ENCODE measurements at places on chromosomes 12 and 14. TPM values are rescaled to one million over a fixed set of nuclear protein-coding genes. Genes with fewer than 3 reads are reported as not detected.
A peak's percentile ranks its signal among the peaks of the same experiment; 100 is the strongest.

GRCh38 chr14:91927191-91927590 is 20.3 kb downstream of the FBLN5 start:
- H3K4me3 ChIP-seq, result no peak overlapping the region
- peaks cover 17% of the 10 kb centered on the region for H3K4me1 ChIP-seq
- no peak overlapping the region for H3K27ac ChIP-seq
- no peaks in the 10 kb centered on the region for H3K36me3 ChIP-seq

GRCh38 chr12:87807086-87807485 is 222.1 kb downstream of the C12orf50 start:
- H3K4me1 ChIP-seq, result peaks cover 60% of the 10 kb centered on the region
- no peak for DNase-seq
- no peak overlapping the region for H3K27ac ChIP-seq
- H3K27me3 ChIP-seq, result no peaks in the 10 kb centered on the region

DNA sequence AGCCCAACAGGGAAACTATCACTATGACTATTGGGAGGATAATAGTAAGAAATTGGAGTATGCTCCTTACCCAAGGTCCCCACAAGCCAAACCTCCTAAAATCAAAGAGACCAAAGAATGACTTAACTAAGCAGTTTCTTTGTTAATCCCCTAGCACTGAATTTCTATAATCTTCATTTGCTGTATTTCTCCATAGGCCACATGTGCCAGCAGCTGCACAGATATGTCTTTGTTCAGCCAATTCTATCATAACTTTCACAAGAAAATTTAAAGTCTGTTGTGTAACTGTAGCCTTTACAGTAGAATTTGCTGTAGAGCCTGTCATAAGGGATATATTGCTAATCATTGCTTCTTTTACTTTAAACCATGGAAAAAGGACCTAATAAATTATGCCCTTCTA is 104.0 kb downstream of the RIN3 start:
- no peaks in the 10 kb centered on the region for H3K4me1 ChIP-seq
- H3K4me3 ChIP-seq, result no peak overlapping the region
- no peaks in the 10 kb centered on the region for H3K36me3 ChIP-seq
- no peak for DNase-seq

DNA sequence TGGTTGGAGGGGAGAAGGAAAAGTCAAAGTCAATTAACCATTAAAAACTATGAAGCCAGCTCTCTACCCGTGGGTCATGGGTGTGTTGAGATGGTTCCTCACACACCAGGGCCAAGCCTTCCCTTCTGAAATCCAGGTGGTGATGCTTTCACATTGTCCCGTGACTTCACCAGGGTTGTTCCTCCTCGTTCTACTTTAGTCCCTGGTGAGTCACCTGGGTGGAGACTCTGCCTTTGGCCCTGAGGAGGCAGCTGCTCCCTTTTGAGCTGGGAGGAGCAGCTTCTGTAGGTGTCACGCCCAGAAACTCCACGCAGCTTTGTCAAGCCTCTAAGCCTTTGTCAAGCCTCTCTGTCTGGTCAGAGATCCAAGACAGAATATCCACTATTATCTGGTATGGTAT is 348.3 kb downstream of the BMP4 start:
- peaks cover 21% of the 10 kb centered on the region for H3K4me1 ChIP-seq
- H3K27me3 ChIP-seq, result no peaks in the 10 kb centered on the region
- H3K4me3 ChIP-seq, result no peak overlapping the region
- no peaks in the 10 kb centered on the region for H3K36me3 ChIP-seq
- peak overlapping the region; percentile 46 for H3K27ac ChIP-seq
- peak; percentile 80 for DNase-seq

GRCh38 chr12:103326190-103326589 is 169.6 kb downstream of the C12orf42 start:
- no peaks in the 10 kb centered on the region for H3K4me1 ChIP-seq
- DNase-seq, result peak; percentile 38

GRCh38 chr12:6093764-6094163 is 30.7 kb downstream of the VWF start:
- no peaks in the 10 kb centered on the region for H3K27me3 ChIP-seq
- H3K27ac ChIP-seq, result peak overlapping the region; percentile 77
- DNase-seq, result peak; percentile 34

- DNase-seq, result peak; percentile 24
- H3K4me1 ChIP-seq, result no peaks in the 10 kb centered on the region
- H3K4me3 ChIP-seq, result no peak overlapping the region
- H3K27ac ChIP-seq, result no peak overlapping the region
Observed at GRCh38 chr12:113479590-113480335, 8.1 kb upstream of the LHX5 start.

DNA sequence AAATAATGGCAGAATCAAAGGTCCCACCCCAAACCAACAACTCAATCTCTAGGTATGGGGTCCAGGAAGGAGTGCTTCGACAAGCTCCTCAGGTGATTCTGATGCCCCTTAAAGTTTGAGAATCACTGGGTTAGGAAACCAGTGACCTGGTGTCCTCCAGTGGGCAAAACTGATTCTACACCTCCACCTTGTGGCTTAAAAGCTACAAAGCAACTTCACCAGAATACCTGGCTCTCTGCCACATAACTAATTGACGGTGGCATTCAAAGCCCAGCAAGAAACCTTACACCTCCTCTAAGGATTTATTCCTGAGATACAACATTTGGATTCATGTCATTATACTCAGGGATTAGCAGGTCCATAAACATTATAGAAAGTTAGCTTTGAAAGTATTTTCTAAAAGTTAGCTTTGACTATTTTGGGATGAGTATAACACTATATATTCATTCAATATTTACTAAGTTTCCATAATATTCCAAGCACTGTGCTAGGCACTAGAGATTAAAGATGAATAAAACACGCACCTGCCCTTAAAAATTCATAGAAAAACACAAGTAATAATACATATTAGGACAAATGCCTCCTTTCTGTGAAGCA is 45.4 kb downstream of the DCAF5 start:
- no peak overlapping the region for H3K4me3 ChIP-seq
- no peaks in the 10 kb centered on the region for H3K27me3 ChIP-seq
- H3K36me3 ChIP-seq, result peaks cover 27% of the 10 kb centered on the region
- no peak overlapping the region for H3K27ac ChIP-seq
- peaks cover 2% of the 10 kb centered on the region for H3K4me1 ChIP-seq

GRCh38 chr12:30268041-30268440 is 427.6 kb downstream of the IPO8 start:
- H3K36me3 ChIP-seq, result no peaks in the 10 kb centered on the region
- no peak overlapping the region for H3K27ac ChIP-seq
- no peaks in the 10 kb centered on the region for H3K27me3 ChIP-seq
- no peak for DNase-seq
- H3K4me3 ChIP-seq, result no peak overlapping the region

- H3K27me3 ChIP-seq, result no peaks in the 10 kb centered on the region
- H3K4me3 ChIP-seq, result peak overlapping the region; percentile 93
- H3K27ac ChIP-seq, result peak overlapping the region; percentile 35
- peak; percentile 18 for DNase-seq
- H3K36me3 ChIP-seq, result peaks cover 47% of the 10 kb centered on the region
Observed at GRCh38 chr12:132711080-132711843, 620 bp downstream of the PGAM5 start.

- no peaks in the 10 kb centered on the region for H3K4me1 ChIP-seq
- DNase-seq, result no peak
- peaks cover 33% of the 10 kb centered on the region for H3K36me3 ChIP-seq
- no peak overlapping the region for H3K4me3 ChIP-seq
Observed at GRCh38 chr12:57370696-57371095, 60.1 kb downstream of the R3HDM2 start.

DNA sequence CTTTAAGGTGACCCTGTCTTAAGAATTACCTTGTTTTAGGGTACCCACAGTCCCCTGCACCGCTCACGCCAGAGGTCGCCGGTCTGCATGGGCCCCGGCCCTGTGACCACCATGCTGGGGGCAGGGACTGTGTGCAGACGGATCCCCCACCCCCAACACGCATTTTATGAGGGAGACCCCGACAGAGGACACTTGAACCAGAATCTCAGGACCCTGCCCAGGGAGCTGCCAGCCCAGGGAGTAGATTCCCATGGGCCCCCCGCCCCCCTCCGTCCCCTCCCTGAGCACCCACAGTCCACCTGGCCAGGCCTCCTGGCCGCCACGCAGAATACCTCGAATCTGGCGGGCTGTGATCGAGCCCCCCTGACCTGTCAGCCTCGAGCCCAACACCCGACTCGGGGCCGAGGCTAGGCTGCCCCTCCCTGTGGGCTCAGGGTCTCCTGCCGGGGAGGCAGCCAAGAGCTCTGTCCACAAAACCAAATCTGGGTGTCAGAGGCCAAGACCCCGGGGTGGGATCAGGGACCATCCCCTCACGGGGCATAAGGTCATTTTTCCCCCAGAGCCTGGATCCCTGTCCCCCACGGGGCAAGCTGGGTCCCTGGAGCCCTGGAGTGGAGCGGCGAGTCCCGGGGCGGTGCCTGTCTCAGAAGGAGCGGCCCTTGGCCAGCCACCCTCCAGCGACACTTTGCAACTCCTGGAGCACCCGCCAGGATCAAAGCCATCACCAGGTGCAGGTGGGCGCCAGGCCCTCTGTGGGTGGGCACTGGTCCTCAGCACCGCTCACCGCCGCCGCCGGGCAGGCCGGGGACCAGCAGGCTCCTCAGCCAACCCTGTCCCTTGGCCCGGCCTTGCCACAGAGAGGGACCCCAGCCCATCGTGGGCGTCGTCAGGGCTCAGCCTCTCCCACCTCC is 155.8 kb upstream of the PKP2 start:
- no peak overlapping the region for H3K4me3 ChIP-seq
- H3K4me1 ChIP-seq, result no peaks in the 10 kb centered on the region
- H3K27me3 ChIP-seq, result peaks cover 23% of the 10 kb centered on the region
- no peaks in the 10 kb centered on the region for H3K36me3 ChIP-seq
- no peak overlapping the region for H3K27ac ChIP-seq

DNA sequence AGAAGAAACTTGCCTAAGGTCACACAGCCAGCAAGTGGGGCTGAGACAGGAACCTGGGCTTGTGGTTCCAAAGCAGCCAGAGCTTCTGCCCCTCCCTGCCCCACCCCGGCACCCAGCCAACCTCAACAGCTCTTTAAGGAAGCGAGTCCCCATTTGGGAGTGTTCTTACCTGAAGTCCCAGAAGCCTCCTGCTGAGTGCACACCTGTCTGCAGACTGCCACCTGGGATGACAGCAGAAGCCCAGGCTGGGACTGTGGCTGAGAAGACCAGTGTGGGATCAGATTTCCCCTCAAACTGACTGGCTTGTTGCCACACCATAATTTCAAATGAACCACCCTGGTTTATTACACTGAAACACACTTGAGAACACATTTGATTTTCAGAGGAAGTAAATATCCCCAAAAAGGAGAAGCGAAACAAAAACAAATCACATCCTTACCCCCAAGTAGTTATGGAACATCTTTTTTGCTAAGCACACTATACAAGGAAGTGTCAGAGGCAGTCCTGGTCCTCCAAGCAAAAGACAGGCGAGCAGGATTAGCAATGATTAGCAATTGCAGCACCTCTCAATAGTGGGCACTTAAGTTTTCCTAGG is 6.3 kb upstream of the RIN3 start:
- H3K4me1 ChIP-seq, result peaks cover 37% of the 10 kb centered on the region
- no peak overlapping the region for H3K4me3 ChIP-seq
- DNase-seq, result peak; percentile 35

GRCh38 chr12:106248312-106248845 is 559 bp upstream of the CKAP4 start:
- no peaks in the 10 kb centered on the region for H3K27me3 ChIP-seq
- H3K4me3 ChIP-seq, result peak overlapping the region; percentile 76
- peaks cover 20% of the 10 kb centered on the region for H3K36me3 ChIP-seq
- peak overlapping the region; percentile 23 for H3K27ac ChIP-seq
- H3K4me1 ChIP-seq, result peaks cover 20% of the 10 kb centered on the region

DNA sequence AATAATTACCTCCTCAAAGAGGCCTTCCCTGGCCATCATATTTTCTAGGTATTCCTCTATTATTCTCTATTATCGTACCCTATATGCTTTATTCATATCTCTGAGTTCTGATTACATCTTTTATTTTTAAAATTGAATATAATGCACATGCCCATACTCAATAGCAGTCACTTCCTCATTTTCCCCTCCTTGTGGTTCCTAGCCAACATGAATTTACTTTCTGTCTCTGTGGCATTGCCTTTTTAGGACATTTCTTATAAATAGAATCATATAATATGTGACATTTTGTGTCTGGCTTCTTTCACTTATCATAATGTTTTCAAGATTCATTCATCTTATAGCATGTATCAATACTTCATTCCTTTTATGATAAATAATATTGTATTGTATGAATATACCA is 74.4 kb upstream of the TRHDE start:
- DNase-seq, result no peak
- no peak overlapping the region for H3K4me3 ChIP-seq
- H3K27me3 ChIP-seq, result no peaks in the 10 kb centered on the region
- no peak overlapping the region for H3K27ac ChIP-seq
- H3K36me3 ChIP-seq, result no peaks in the 10 kb centered on the region
- H3K4me1 ChIP-seq, result no peaks in the 10 kb centered on the region

DNA sequence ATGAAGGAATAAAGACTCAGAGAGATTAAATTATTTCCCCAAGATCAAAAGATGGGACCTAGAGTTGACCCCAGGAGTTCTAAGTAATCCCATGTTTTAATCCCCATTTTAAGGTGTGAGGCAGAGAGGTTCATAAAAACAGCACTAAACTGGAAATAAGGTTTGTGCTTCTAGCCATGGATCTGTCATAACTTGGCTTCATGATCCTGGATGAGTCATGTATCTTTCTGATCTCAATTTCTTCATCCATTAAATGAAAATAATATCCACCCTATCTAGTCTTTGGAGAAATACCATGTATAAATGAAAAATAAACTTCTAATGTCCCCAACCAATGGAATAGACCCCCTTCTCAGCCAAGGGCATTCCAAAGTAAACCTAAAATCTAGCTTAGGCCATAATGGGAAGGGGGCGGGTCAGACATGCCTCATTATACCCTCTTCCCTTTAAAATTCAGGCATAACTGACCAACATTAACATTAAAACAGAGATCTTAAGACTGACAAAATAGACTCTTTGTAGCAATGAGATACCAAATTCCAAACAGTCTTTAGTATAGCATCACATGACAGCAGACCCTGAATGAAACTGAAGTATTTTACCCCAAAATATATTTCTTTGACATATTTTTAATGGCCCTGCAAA is 47.8 kb downstream of the SLC41A2 start:
- H3K36me3 ChIP-seq, result no peaks in the 10 kb centered on the region
- H3K27me3 ChIP-seq, result no peaks in the 10 kb centered on the region
- peak; percentile 60 for DNase-seq
- no peak overlapping the region for H3K27ac ChIP-seq
- H3K4me3 ChIP-seq, result no peak overlapping the region

The GPR68 gene
- 0.10 TPM for total RNA-seq

The SELPLG gene
- total RNA-seq, result 1.2 TPM

The PLCZ1 gene
- total RNA-seq, result not detected

The KRT6C gene
- total RNA-seq, result 0.19 TPM

The TMEM132C gene
- not detected for total RNA-seq

The GPR137C gene
- 0.10 TPM for total RNA-seq

The LTA4H gene
- 52.3 TPM for total RNA-seq

The TAPBPL gene
- 9.3 TPM for total RNA-seq

The KRT8 gene
- total RNA-seq, result 179 TPM

The NXPH4 gene
- total RNA-seq, result 2.8 TPM

The TGM1 gene
- total RNA-seq, result 16.9 TPM

The BEST3 gene
- total RNA-seq, result 0.56 TPM

The ADGRD1 gene
- total RNA-seq, result 0.68 TPM
